ENCODE measurements at places on chromosomes 5 and 9.

DNA sequence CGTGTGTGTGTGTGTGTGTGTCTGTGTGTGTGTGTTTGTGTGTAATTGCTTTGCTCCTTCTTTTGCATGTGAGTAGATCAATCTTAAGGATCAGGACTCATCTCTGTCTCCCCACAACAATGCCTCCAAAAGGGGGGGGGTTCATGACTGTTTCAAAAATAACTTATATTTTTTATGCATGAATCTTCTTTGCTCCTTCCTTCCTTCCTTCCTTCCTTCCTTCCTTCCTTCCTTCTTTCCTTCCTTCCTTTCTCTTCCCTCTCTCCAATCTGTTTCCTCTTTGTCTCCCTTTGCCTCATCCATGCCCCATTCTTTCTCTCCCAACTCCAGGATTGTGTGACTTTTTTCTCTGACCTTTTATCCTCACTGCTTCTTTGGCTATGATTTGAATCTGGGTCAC, 126.4 kb upstream of the OSMR start:
- no peak overlapping the region for H3K4me3 ChIP-seq
- no peaks in the 10 kb centered on the region for H3K36me3 ChIP-seq
- no peaks in the 10 kb centered on the region for H3K27me3 ChIP-seq

DNA sequence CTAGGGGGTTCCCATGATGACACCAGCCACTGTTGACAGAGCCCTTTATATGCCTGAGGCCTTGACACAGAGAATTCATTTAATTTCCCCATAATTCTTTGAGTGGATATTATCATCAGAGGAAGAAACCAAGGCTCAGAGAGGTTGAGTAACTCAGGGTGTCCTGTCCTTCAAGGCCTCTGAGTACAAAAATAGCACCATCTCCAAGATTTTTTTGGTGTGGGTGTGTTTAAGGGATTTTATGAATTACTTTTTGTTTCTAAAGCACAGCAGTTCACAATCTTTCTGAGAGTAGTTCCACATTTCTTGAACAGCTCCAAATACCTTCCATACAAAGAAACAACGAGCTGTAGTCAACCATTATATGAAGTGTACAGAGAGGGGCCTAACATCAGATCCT, 6.2 kb upstream of the GSN start:
- H3K4me1 ChIP-seq, result peaks cover 7% of the 10 kb centered on the region
- H3K36me3 ChIP-seq, result no peaks in the 10 kb centered on the region
- no peak overlapping the region for H3K4me3 ChIP-seq

DNA sequence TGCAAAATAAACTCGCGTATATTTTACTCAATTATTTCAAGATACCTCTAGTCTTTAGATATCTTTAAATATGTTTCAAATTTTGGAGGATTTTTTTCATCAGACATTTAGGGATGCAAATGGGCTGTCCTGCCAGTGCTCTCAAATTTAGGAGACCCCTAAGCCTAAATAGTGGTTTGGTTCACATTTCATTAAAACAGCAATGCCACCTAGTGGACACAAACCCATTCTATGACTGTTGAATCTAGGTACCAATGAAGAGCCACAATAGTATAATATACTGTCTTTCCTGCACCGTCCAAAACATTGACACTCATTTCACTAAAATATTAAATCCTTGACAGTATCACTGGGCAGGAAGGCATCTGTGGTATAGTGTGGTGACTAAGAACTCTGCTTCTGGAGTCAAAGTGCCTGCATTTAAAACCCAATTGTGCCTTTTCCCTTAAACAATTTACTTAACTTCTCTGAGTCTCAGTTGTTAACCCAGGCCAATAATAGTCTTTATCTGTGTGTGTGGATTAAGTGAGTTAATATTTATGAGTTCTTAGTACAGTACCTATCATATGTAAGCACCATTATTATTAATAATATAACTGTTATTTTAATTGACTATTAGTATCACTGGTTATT, 148.0 kb downstream of the RORB start:
- peak; percentile 10 for DNase-seq
- H3K4me3 ChIP-seq, result no peak overlapping the region
- H3K4me1 ChIP-seq, result no peaks in the 10 kb centered on the region
- H3K27me3 ChIP-seq, result no peaks in the 10 kb centered on the region

GRCh38 chr9:6893350-6894131, 135.8 kb downstream of the KDM4C start:
- no peaks in the 10 kb centered on the region for H3K4me1 ChIP-seq
- H3K27ac ChIP-seq, result no peak overlapping the region
- no peak for DNase-seq
- H3K36me3 ChIP-seq, result no peaks in the 10 kb centered on the region

GRCh38 chr5:102902135-102902448, 147.0 kb downstream of the PAM start:
- H3K27ac ChIP-seq, result no peak overlapping the region
- DNase-seq, result no peak
- H3K27me3 ChIP-seq, result no peaks in the 10 kb centered on the region
- no peak overlapping the region for H3K4me3 ChIP-seq

DNA sequence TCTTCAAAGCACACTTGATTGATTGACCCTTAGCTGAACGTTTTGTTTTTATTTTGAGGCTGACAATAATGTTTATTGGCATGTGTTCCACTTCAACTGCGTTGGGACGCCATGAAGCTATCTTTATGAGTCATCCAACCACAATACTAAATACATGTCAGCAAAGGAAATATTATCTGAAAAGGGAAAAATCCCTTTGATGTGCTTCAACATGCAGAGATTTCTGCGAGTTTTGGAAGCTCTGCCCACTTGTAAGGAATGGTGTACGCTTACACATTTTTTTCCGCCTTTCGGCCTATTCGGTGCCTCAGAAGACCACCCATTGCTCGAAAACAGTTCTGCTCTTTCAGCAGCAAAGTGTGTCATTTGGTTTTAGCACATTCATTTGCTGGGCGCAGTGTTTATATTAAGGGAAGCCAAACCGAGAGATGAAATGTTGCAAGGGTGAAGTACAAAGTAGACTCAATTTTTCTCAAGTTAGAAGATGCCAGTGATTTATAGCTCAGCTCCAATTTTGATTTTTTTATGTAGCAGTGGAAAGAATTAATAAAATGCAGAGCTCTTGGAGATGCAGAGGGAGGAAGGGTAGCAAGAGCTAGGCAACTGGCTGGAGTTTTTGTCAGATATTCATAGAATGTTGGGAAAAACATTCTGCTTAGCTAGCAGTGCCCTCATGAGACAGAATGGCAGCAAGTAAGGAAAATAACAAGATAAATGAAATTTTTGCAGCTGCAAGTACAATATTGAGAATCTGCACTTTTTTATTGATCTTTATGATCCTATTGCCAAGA, 68.9 kb downstream of the PRDM6 start:
- H3K36me3 ChIP-seq, result no peaks in the 10 kb centered on the region
- H3K4me1 ChIP-seq, result no peaks in the 10 kb centered on the region
- peaks cover 13% of the 10 kb centered on the region for H3K27me3 ChIP-seq
- DNase-seq, result no peak

DNA sequence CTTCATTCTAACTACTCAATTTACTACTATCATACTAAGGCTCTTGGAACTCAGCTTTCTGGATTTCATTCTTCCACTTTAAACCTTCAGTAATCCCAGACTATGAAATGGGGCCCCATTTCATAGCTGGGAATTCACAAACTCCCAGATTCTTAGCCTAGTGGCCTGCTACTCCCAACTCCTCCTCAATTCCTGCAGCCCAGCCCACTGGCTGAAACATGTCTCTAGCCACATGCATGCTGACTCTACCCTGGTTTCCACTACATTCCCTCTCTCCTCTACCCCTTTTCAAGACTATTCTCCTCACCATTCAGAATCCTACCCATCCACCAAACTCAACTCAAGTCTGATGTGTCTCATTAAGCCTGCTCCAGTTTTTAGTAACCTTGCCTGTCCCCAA, 370.6 kb downstream of the BNC2 start:
- no peak for DNase-seq
- H3K36me3 ChIP-seq, result no peaks in the 10 kb centered on the region
- no peaks in the 10 kb centered on the region for H3K27me3 ChIP-seq
- H3K27ac ChIP-seq, result no peak overlapping the region
